EH (cell line): ENCODE measurements at places on chromosomes 1 and 21.

- no peak for DNase-seq
Observed at GRCh38 chr21:42556476-42556875, 42.8 kb downstream of the SLC37A1 start.

DNA sequence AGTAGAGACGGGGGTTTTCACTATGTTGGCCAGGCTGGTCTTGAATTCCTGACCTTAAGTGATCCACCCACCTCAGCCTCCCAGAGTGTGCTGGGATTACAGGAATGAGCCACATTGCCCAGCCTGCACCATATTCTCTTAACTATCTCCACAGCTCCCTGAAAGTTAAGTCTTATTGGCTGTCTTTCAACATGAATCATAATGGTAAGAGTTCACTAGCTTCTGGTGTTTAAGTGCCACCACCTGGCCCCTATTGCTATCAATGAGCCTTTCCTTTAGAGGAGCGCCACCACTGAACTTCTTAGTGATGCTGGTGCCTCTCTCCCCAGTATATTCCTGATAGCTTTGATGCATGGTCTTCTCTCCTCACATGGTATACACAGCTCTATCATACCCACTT lies 15.7 kb downstream of the ZFYVE9 start:
- peak; percentile 37 for DNase-seq

DNA sequence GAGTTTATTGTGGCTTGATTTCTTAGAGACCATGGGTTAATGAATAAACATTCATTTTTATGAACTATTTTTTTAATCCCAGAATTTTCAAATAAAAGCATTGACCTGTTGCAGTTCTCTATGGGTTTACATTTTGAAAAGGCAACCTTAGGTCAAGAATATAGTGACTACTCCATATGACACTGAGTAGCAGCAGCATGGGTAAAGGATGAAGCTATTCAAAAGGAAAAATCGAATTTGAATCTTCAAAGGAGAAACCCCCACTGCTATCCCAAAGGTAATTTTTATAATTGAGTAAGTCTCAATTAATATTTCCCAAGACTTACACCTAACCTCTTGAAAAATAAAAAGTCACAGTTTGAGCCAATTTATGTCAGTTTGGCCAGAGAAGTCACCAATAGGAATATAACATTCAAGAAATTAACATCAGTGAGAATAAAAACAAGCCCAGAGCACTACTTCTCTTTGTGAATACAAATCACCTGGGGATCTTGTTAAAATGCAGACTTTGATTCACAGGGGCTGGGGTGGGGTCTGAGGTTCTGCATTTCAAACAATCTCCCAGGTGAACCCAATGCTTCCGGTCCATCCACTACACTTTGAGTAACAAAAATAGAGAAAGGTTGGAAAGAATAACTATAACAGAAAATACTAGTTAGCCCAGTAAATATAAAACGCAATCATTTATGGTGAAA lies 39.8 kb downstream of the USP1 start:
- DNase-seq = no peak

DNA sequence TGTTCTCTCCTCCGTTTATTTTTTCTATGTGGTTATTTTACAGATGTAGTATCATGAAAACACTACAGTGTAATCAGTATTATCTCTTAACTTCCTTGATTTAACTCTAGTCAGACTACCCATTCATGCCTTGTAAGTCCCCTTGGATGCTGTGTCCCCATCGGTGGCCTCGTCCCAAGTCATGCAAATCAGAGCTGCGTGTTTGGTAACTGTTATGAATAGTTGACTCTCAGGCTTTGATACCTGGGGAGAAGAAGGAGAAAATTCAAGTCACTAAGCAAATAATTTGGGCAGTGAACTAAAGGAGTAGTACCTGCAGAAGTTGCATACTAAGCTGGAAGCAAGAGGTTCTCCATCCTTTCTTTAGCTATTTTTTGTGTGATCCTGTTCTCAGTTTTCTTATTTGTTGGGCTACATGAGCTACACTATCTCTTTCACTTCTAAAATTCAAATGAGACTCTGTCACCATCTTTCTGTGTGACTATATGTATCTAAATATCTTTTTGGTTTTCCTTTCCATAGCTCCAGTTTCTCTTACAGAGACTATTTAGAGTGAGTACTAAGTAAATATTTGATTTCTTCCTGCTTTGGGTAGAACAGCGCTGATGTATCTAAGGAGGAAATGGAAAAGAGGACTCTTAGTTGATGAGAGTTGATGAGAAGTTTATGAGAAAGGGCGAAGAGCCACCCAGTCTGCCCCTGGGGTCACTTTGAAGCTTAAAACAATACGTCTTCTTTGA lies 50.9 kb downstream of the VANGL2 start:
- no peak for DNase-seq

GRCh38 chr1:14247666-14248065 lies 350.8 kb upstream of the KAZN start:
- no peak for DNase-seq

DNA sequence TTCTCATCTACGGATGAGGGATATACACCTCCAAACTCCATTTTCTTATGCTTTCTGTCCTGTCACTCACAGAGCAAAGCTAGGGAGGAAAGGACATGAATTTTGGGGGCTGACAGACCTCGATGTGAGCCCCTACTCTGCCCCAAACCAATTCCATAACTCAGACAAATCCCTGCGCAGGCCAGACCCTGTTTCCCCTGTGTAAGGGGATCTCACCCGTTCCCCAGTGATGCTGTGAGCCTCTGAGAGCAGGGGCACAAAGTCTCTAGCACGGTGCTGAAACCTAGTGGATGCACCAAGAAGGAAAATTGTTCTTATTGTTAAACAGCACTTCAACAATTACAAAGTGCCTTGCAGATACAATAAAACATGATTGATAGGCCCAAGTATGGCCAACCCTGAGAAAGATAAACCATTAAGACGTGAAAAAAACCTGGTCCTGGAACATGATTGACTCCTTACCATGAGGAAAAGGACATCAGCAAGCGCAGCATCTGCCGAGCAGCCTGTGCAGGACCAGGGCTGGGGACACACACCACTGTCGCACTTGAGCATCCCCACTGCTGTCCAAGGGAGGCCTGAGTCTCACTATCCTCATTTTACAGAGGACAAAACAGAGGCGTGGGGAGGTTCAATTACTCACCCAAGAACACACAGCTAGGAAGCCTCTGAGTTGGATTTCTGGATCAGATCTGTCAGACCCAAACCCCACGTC lies 137.8 kb downstream of the GLIS1 start:
- no peak for DNase-seq

DNA sequence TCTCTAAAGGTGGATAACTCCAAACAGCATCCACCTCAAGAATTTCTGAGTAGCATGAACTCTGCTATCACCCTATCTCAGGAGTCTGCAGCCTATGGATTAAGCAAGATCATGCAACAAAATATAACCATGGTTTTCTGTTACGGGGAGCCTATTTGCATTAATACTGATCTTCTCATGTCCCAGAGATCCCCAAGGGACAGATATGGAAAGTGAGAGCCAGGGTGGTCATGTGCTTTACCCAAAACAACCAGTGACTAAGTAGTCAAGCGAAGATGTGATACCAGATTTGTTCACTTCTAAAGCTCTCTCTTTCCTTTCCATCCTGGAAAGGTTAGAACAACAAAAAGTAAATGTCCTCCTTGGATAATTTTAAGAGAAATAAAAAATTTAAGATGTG lies 125.1 kb downstream of the PRRX1 start:
- no peak for DNase-seq

- DNase-seq = peak; percentile 88
Observed at GRCh38 chr1:150194381-150195031, 41.4 kb downstream of the ANP32E start.

- DNase-seq = peak; percentile 47
Observed at GRCh38 chr1:203199816-203200571, 13.5 kb upstream of the CHI3L1 start.

DNA sequence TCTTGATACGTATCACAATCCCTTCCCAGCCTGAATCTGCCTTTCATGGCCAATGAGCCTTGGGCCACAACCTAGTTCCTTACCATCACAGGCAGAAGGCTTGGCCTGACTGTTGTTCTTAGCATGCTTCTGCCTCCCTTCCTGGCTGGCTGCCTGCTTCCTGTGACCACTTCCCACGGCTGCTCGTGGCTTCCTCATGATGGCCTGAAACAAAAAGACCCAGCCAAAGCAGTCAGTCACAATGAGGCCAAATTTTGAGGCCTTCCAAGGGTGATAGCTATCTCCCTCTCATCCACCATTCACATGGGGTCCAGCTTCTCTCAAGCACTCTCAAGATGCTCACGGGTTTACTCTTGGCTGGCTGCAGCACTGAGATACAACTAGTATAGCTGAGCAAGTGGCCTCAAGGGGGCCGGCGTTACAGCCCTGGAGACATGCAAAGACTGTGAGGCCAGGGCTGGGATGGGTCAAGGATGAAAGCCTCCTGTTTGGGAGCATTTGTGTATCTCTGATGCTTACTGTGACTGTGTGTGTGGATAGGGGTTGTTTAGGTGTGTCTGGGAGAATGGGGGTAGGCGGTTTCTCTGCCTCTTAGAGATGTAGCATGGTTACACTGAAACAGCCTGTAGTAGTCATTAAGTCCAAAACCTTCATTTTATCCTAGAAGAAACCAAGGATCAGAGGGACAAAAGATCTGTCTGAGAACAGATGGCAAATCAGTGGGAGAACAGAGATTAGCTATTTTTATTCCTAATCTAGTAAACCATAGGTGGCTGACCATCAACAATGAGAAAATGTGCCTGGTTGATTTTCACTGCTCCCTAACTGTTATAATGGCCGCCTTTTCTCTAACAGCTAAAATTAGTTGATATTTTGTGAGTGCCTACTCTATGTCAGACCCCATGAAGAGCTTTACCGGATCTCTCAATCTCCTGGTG lies 5.4 kb upstream of the TOE1 start:
- DNase-seq = peak; percentile 32

DNA sequence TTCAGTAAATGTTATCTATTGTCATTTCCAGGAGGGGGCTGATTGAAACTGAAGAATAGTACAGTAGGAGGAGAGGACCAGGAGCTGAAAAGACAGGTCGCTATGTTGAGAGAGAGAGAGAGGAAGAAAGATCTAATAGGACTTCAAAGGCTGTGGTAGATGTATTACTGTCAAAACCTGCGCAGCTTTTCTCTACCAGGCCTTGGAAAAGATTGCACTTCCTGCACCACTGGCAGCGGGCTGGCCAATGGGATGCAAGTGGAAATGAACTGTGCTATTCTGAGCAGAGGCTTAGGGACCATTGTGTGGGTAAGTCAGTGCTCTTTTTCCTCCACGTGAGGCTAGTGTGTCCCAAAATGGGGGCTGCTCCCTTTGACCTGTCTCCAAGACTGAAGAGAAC lies 47.1 kb downstream of the MDM4 start:
- DNase-seq = no peak

DNA sequence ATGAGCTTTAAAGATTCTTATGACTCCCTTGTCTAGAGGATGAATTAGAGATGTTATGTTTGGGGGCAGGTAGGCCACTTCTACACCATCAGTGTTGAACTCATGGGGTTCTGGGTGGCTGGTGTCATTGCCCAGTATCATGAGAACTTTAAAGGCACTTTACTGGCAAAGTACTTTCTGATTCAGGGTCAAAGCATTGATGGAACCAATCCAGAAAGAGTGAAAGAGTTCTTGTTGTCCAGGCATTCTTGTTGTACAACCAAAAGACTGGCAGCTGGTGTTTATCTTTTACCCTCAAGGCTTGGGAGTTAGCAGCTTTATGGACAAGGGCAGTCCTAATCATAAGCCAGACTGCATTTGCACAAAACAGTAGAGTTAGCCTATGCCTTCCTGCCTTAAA lies 673.0 kb downstream of the USP25 start:
- DNase-seq = no peak

DNA sequence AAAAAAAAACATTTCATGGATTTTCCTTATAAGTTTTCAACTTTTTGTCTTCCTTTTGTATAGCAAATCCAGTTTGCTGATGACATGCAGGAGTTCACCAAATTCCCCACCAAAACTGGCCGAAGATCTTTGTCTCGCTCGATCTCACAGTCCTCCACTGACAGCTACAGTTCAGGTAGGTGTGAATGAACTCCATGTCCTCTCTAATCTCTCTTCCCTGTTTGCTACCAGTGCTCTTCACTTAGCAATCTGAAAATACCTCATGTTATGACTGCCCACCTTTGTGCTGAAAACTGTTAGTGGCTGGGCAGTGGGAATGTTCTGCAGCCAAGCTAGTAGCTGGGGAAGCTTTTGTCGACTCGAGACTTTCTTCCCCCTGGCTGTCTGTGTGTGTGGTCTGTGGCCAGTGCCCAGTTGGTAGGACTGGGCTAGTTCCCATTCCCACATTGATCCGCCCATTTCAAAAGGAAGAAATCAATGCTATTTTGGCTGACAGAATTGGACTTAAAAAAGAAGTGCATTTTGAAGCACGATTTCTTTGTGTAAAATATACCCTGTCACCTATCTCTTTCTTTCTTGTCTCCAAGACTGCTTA lies 24.5 kb downstream of the AHCYL1 start:
- no peak for DNase-seq

DNA sequence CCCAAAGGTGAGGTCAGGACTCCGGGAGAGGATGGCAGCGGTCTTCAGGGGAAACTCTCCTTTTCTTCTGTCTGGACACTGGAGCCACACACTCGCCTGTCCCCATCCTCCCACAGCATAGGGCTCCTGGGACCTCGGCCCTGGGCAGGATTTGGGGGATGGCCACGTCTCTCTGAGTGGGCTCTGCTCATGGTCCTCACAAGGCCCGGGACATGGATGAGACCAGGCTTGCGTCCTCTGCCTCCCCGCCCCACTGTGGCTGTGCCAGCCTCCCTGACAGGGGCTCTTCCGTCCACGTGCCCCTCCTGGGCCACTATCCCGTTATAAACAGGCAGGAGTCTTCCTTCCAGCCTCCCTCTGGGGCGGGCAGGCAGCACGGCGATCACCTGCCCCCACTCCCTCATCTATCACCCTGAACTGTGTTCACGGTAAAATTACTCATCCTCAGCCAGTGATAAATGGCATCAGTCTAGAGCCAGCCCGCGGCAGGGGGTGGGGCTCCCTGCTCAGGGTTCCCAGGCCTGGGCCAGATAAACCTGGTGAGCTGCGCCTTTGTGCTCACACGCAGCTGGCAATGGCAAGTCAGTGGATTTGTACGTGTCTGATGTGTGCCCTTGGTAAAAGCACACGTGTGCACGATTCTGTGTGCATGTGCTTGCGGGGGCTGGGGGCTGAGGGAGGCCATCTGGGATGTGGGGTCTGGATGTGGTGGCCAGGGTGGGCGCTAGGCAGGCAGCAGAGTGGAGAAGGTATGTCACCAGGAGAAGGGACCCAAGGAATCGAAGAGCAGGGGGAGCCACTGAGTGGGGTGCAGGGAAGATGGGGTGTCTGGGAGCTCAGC lies 12.6 kb upstream of the SAMD11 start:
- DNase-seq = peak; percentile 66

- DNase-seq = no peak
Observed at GRCh38 chr1:245183429-245183828, 28.6 kb downstream of the KIF26B start.
